Activated CD8-positive, alpha-beta T cell treated with anti-CD3 and anti-CD28 coated beads for 36 hours (primary cell): ENCODE measurements at places on chromosomes 4 and X. TPM values are rescaled to one million over a fixed set of nuclear protein-coding genes. Genes with fewer than 3 reads are reported as not detected.

DNA sequence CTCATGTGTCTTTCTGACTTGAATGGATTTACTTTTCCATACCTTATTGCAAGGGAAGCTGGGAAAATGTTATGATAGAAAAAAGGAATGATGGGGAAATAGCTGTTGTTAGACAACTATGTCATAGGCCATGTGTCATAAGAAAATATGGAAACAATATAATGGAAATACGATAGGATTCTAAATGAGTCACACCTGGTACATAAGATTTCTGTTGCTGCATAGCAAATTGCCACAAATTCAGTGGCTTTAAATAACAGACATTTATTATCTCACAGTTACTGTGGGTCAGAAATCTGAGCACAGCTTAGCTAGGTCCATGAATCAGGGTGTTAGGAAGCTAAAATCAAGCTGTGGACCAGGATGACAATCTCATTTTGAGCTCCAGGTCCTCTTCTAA is 44.6 kb upstream of the ANKRD50 start:
- no peak for DNase-seq
- H3K27me3 ChIP-seq, result peaks cover 2% of the 10 kb centered on the region
- H3K27ac ChIP-seq, result no peak overlapping the region
- no peak overlapping the region for H3K4me3 ChIP-seq
- no peaks in the 10 kb centered on the region for H3K36me3 ChIP-seq
- H3K4me1 ChIP-seq, result no peaks in the 10 kb centered on the region

DNA sequence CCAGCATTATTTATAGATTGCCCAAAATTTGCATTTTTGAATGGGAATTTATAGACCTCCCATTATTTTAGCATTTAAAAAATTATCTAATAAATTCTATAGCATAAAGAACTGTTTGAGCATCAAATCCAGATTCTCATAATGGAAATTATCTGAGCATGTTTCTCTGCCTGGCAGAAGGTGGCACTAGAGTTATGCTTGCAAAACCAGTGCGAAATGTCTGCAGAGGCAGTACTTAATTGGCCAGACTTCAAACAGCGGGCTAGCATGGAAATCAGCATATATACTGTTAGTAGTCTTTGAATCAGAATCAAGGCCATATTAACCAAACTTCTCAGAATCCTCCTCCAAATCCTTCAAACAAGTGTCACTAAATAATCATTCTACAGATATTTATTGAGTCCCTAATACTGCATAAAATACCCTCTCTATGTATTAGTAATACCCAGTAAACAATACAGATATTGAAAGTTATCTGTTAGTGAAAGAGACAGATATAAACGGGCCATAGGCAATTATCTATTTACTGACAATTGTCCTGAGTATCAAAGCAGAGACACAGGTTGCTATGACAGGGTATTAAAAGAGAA is 78.7 kb upstream of the DCLK2 start:
- H3K4me1 ChIP-seq, result no peaks in the 10 kb centered on the region
- H3K4me3 ChIP-seq, result no peak overlapping the region
- H3K36me3 ChIP-seq, result no peaks in the 10 kb centered on the region

- H3K4me1 ChIP-seq, result no peaks in the 10 kb centered on the region
- DNase-seq, result no peak
- no peaks in the 10 kb centered on the region for H3K36me3 ChIP-seq
- no peaks in the 10 kb centered on the region for H3K27me3 ChIP-seq
- no peak overlapping the region for H3K4me3 ChIP-seq
Measured at GRCh38 chr4:173746424-173746823, 216.4 kb upstream of the HAND2 start.

DNA sequence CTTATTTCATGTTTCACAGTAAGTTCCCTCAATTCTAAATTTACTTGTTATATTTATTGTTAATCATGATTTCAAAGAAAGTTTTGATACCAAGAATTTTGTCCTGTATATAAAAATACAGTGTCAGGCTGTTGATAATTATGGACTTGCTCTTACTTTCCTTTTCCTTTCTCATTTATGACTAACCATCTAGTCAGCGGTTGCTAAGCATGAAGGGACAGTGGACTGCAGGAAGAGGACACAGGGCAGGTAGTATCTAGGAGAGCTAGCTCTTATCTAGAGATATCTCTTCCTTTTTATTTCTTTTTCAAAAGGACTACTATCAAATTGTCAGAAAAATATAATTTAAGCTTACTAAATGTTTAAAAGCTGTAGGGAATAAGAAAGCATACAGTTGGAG is 1.6 kb downstream of the OPRPN start:
- no peaks in the 10 kb centered on the region for H3K4me1 ChIP-seq
- no peak overlapping the region for H3K4me3 ChIP-seq
- DNase-seq, result no peak
- no peaks in the 10 kb centered on the region for H3K36me3 ChIP-seq
- no peak overlapping the region for H3K27ac ChIP-seq

DNA sequence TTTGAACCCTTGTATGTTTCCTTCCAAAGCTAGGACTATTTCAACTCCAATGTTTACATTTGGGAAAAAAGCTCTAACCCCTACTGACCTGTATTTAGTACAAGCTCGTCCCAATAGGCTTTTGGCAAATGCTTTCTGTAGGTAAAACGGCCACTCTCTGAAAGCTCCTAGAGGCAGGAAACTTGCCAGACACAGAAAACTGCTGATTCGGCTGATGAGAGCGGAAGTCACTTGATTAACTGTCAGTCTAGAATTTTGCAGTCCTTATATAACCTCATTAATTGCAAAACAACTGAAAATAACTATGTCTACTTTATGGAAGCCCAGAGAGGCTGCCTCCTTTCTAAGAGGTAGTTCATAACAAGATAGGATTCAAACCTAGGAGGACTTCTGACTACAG is 108.1 kb downstream of the TSPAN7 start:
- DNase-seq, result no peak
- H3K27me3 ChIP-seq, result no peaks in the 10 kb centered on the region
- no peaks in the 10 kb centered on the region for H3K36me3 ChIP-seq
- no peak overlapping the region for H3K4me3 ChIP-seq

- no peak for DNase-seq
- no peak overlapping the region for H3K27ac ChIP-seq
- H3K27me3 ChIP-seq, result peaks cover 4% of the 10 kb centered on the region
- H3K4me1 ChIP-seq, result no peaks in the 10 kb centered on the region
- H3K36me3 ChIP-seq, result no peaks in the 10 kb centered on the region
Measured at GRCh38 chr4:186342582-186342981, 76.6 kb downstream of the F11 start.

DNA sequence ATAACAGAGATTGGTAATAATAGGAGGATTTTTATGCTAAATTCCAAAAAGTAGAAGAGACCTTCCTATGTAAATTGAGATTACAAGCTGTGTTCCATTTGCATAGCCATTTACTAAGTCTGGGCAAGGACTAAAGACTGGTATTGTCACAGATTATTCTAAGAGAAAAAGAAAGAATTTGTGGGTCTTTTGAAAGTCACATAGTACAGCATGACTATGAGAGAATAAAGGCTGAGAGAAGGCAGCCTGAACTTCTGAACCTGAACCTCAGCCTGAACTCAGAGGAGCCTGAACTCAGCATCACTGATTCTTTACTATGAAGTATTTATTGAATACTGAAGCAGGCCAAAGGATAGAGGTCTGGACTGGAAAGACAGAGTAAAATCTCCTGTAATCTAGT is 297.5 kb downstream of the STPG2 start:
- no peak overlapping the region for H3K4me3 ChIP-seq
- H3K4me1 ChIP-seq, result no peaks in the 10 kb centered on the region
- H3K27me3 ChIP-seq, result no peaks in the 10 kb centered on the region
- H3K27ac ChIP-seq, result no peak overlapping the region

DNA sequence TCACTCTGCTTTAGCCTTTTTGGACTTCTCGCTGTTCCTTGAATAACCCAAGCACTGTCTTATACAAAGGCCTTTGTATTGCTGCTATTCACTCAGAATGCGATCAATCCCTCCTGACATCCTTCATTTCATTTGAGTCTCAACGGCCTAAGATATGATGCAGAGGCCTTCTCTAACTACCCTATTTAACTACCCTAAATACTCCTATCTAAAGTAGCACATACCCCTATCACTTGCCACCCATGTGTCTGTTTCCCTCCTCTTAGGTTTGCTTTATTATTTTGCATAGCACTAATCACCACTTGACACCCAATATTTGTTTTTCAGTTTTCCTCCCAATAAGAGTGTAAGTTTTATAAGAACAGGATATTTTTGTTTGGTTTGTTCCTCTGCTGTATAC is 42.3 kb upstream of the ACSL4 start:
- H3K4me1 ChIP-seq, result peaks cover 7% of the 10 kb centered on the region
- peak overlapping the region; percentile 38 for H3K27ac ChIP-seq
- no peaks in the 10 kb centered on the region for H3K36me3 ChIP-seq
- no peak overlapping the region for H3K4me3 ChIP-seq
- H3K27me3 ChIP-seq, result no peaks in the 10 kb centered on the region
- DNase-seq, result no peak

DNA sequence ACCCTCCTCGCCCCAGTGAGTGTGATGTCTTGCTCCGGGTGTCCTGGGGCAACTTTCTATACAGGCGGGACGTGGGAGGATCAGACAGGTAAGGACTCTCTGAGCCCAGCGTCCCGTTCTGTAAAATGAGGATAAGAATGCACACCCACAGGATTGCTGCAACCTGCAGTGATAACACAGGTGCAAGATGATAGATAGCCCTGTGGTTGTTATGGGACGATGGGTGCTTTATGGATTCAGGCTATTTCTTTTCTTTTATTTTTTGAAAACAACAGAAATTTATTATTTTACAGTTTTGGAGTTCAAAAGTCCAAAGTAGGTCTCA is 28.6 kb downstream of the BEX3 start:
- H3K27ac ChIP-seq, result no peak overlapping the region
- no peaks in the 10 kb centered on the region for H3K36me3 ChIP-seq
- no peak for DNase-seq
- peaks cover 2% of the 10 kb centered on the region for H3K27me3 ChIP-seq

DNA sequence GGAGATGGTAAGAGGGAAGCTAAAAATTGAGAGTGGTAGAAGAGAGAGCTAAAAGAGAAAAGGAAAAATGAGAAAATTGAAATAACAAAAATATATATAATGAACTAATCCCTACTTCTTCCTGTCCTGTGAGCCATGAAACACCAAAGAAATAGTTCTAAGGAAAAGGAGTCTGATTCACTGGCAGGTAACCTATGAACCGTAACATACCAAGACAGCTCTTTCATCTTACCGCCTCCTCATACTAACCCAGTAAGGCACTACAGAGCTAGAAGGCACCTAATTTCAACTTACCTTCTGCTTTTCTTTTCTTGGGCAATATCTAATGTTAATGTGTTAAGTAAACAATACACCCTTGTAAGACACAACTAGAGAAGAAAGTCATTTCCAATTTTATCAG is 297.7 kb upstream of the DIAPH2 start:
- no peaks in the 10 kb centered on the region for H3K36me3 ChIP-seq
- no peaks in the 10 kb centered on the region for H3K4me1 ChIP-seq
- H3K27me3 ChIP-seq, result no peaks in the 10 kb centered on the region
- no peak overlapping the region for H3K27ac ChIP-seq

GRCh38 chr4:46124773-46125413 is 1.0 kb upstream of the GABRG1 start:
- no peak for DNase-seq
- H3K4me3 ChIP-seq, result no peak overlapping the region
- no peaks in the 10 kb centered on the region for H3K27me3 ChIP-seq
- H3K36me3 ChIP-seq, result no peaks in the 10 kb centered on the region
- H3K27ac ChIP-seq, result no peak overlapping the region
- H3K4me1 ChIP-seq, result no peaks in the 10 kb centered on the region

DNA sequence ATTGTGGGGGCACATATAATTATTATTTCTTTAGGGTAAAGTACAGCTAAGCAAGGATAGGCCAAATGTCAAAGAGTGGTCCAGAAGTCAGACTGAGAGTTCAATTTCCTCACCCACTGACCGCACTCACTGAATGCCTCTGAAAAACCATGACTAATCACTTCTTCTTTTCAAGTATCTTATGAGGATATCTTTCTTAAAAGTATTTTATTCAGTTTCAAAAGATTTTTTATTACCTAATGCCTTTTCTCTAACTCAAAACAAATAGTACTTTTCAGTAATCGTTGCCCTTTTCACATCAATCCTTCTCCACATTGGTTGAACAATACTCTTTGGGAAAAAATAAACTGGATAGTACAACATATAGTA is 61.7 kb upstream of the CAMK2D start:
- H3K4me3 ChIP-seq, result no peak overlapping the region
- no peaks in the 10 kb centered on the region for H3K36me3 ChIP-seq
- peaks cover 57% of the 10 kb centered on the region for H3K4me1 ChIP-seq
- peak; percentile 21 for DNase-seq
- no peaks in the 10 kb centered on the region for H3K27me3 ChIP-seq
- peak overlapping the region; percentile 17 for H3K27ac ChIP-seq

GRCh38 chr4:109945056-109945455 is 32.4 kb downstream of the EGF start:
- DNase-seq, result peak; percentile 61
- no peaks in the 10 kb centered on the region for H3K36me3 ChIP-seq
- peaks cover 18% of the 10 kb centered on the region for H3K4me1 ChIP-seq
- H3K27ac ChIP-seq, result no peak overlapping the region
- no peak overlapping the region for H3K4me3 ChIP-seq

DNA sequence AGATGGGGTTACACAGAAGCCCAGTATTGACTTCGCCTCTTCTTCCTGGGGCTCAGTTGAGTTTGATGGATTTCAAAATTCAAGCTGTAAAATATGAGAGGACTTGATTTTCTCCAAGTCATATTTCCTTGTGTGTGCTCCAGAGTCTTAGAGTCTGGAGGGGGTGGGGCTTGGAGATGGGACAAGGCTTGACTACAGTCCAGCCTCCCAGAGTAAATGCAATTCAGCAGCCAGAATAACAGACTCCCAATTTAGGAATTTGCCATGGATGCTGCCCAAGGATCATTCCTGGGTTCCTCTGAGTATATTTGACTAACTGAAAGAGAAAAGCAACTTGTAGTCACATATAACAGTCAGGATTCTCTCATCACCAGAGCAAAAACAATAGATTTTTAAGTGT is 53.7 kb upstream of the RBPJ start:
- H3K4me1 ChIP-seq, result peaks cover 3% of the 10 kb centered on the region
- no peaks in the 10 kb centered on the region for H3K36me3 ChIP-seq
- peaks cover 17% of the 10 kb centered on the region for H3K27me3 ChIP-seq
- H3K4me3 ChIP-seq, result no peak overlapping the region

GRCh38 chr4:40489961-40490360 is 139.7 kb downstream of the RBM47 start:
- no peaks in the 10 kb centered on the region for H3K36me3 ChIP-seq
- no peak for DNase-seq
- no peak overlapping the region for H3K27ac ChIP-seq
- no peaks in the 10 kb centered on the region for H3K27me3 ChIP-seq

GRCh38 chr4:76312457-76312856 is 5.9 kb downstream of the STBD1 start:
- no peak overlapping the region for H3K4me3 ChIP-seq
- H3K27me3 ChIP-seq, result peaks cover 4% of the 10 kb centered on the region
- no peak for DNase-seq

CTAG1A gene
- total RNA-seq, result not detected

ZMAT1 gene
- total RNA-seq, result 3.3 TPM

MAP9 gene
- 8.4 TPM for total RNA-seq

IL2RG gene
- total RNA-seq, result 310 TPM

ADAM29 gene
- not detected for total RNA-seq

FAM114A1 gene
- 0.20 TPM for total RNA-seq

SLC49A3 gene
- total RNA-seq, result 0.23 TPM

SPOCK3 gene
- total RNA-seq, result not detected
